Activated CD4-positive, alpha-beta T cell treated with anti-CD3 and anti-CD28 coated beads, Interleukin-2, Interleukin-6, amounts not matched to agents 100 ng/mL and 50 ng/mL, durations not matched to agents 16 hours and 8 hours (primary cell): ENCODE measurements at places on chromosomes 2 and 18.

DNA sequence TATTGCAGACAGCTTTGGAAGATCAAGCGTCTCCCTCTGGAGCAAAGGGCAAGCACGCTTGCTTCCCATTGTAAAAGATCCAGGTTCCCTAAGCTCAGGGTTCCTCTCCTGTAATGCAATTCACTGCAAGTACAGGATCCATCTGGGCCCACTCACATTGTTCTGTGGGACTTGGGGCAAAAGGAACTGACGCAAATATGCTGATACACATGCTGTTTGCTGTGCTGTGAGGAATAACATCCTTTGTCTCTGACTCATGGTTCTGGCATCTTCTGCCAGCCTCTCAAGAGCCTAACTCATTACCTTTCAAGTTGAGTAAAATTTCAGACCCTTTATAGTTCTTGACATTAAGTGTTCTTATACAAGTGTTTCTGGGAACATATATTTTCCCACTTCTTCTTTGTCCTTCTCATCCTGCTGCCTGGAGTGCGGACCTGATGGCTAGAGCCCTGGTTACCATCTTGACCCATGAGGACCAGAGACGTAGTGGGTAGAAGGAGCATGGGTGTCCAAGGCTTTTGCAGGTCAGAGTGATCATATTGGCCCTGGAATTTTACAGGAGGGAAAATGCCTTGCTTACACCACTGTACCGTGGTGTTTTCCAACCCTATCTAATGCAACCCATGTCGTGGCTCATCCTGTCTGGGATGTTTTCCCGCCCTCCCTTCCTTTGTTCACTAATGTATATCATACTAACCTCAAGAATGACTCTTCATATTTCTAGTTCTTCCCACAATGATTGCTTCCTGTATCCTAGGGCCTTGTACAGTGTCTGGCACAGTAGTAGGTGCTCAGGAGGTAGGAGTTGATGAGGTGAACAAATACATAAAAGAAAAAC is 145.7 kb upstream of the GLI2 start:
- no peak for DNase-seq

GRCh38 chr2:20852139-20852538 is 29.2 kb upstream of the LDAH start:
- no peak for DNase-seq

GRCh38 chr18:35466334-35466733 is 31.4 kb downstream of the INO80C start:
- DNase-seq: no peak

GRCh38 chr2:21198637-21199036 is 74.9 kb downstream of the TDRD15 start:
- no peak for DNase-seq

- no peak for DNase-seq
These were observed 4.7 kb downstream of the MGAT4A start for GRCh38 chr2:98726205-98726604.

- no peak for DNase-seq
These were observed 117.7 kb downstream of the C1D start for GRCh38 chr2:67945056-67945455.

- DNase-seq: no peak
These were observed 100.1 kb upstream of the MCFD2 start for GRCh38 chr2:47015706-47016105.

GRCh38 chr2:45944074-45944473 is 292.6 kb downstream of the PRKCE start:
- no peak for DNase-seq

DNA sequence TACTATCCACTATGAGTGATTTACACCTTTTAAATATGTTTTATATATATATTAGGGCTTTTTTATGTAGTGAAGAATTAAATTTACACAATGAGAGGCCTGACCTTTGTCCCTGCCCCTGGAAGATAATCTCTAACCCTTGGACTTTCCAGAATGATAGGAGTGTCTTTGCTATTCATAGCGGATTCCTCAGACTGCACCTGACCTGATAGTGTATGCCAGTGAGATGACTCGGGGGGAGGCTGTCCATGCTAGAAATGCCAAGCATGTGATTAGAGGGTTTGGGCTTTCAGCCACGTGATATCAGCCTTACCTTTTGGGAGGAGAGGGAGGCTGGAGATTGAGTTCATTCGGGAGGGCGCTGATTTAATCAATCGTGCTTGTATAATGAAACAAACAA is 44.1 kb upstream of the LHCGR start:
- DNase-seq: no peak

DNA sequence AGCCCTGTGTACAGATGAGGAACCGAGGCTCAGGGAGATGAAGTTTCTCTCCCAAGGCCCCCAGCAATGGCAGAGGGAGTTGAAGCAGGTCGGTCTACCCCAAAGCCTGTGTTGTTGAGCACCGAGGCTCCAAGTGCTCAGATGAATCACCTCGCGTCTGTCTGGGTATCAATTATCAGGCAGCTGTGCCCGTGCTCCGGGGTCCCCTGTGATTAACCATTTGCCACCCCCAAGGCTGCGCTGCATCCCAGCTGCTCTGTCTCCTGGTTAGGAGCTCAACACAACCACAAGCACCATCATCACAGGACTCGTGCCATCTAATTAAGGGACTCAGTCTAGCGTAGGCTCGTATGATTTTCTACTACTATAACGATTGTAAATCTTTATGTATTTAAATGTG is 27.1 kb downstream of the LIPG start:
- DNase-seq: no peak
